ENCODE measurements at places on chromosomes 3 and 15.

- no peak for DNase-seq
Measured at GRCh38 chr3:105822171-105823123, 46.4 kb downstream of the CBLB start.

DNA sequence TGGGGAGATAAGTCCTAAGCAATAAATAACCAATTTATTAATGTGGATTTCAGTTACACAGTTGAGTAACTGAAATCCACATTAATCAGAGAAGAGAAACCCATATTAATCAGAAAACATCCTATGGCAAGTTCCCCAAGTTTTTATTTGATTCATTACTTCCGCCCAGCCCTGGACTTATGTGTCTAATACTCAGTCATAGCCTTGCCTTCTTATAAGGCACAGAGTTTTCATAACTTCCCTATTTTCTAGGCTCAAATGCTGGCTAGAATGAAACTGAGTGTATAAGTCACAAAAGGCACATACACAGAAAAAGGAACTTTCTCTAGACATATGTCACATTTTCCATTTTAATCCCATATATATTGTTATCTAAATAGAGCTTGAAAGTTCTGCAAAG lies 28.8 kb downstream of the CD47 start:
- DNase-seq = no peak

- no peak for DNase-seq
Measured at GRCh38 chr15:70034141-70034540, 63.6 kb downstream of the TLE3 start.

DNA sequence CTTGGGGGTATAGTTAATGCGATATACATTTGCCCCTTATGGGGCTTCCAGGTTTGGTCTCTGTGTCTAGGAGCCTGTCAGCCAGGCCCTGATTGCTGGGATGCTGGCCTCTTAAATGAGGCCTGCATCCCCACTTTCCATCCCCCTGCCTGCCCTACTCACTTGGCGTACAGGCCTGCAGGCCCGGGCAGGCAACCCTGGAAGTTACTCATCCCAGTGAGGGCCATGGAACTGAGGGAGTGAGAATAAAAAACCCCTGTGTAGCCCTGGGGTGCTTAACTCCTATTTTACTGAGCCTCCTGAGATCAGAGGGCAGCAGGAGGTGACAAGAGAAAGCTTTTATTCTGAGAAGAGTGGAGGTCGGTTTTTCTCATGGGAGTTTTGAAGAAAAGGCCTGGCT lies 2.0 kb downstream of the DISP2 start:
- DNase-seq = no peak

- no peak for DNase-seq
Measured at GRCh38 chr15:70094690-70095311, 2.9 kb downstream of the TLE3 start.

DNA sequence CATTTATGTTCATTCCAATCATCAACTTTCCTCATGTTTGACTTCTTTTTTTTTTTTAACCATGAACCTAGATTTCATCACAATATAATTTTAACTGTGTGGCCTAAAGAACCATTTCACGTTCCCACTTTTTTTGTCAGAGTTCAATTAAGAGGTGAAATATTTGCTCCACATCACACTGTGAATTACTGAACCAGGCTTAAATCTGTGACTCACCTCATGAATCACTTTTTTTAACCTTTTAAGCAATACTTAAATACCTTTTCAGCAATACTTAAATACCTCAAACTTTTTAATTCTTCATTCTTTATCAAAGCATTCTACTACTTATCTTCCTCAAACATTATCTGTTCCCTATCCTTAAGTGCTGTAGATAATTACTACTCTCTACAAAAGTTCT lies 137.6 kb downstream of the SI start:
- no peak for DNase-seq

DNA sequence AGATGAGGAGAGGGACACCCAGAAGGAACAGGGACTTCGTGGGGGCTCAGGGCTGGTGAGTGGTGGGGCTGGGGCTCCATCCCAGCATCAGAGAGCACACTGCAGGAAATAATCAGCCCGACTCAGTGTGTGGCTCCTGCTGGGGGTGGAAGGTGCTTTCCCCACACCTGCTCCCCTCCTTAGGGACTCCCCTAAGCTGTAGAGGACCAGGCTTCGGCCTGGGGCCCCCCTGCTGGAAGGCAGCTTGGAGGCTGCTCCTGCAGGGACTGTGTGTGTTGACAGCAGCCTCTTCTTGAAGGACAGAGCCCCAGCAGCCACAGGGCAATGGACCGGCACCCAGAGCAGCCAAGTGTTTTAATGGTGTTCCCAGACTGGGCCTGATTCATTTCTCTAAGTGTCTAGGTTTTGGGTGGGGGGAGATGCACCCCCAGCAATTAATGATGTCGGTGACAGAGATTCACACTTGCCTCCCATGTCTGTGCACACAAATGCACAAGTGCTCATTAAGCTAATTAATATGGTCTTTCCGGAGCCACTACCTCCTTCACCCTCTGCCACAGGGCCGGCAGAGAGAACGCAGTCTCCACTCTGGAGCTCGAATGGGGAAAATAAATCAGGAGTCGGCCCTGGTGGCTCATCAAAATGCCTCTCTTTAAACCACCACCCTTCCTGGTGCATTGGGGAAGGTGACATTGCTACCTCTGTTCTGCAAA lies 16.9 kb upstream of the FGD5 start:
- no peak for DNase-seq

DNA sequence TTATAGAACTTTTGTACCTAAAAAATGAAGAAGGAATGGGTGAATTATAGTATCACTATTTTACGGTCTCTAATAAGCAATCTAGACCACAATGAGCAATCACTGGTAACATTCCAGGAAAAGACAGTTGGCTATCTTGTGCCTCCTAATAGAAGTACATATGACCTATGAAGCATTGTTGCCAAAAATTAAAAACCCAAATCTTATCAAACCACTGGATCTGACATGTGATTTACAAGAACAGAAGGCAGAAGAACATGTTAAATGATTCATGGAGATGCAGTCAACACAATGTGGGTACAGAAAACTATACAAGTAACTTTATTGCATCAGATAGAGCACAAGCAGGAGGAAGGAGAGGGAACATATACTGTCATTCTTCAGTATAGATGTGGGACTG lies 14.5 kb upstream of the HYKK start:
- no peak for DNase-seq

GRCh38 chr3:115814778-115815380 lies 191.6 kb downstream of the GAP43 start:
- DNase-seq = peak; percentile 37

DNA sequence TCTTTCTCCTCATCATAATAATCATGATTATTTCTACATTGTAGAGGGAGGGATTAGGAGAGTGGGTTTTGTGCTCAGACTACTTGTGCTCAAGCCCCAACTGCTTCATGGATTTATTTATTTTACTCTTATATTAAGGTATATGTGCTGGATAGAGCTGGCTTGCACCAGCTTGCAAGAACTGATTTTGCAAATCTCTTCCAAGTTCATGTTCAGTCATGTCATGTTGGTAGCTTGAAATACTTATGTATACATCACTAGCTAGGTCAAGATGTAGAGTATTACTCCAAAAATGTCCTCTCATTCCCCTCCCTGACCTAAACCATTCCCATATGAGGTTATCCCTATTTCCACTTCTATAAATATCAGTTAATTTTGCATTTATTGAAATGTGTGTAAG lies 293.9 kb upstream of the RBMS3 start:
- no peak for DNase-seq

DNA sequence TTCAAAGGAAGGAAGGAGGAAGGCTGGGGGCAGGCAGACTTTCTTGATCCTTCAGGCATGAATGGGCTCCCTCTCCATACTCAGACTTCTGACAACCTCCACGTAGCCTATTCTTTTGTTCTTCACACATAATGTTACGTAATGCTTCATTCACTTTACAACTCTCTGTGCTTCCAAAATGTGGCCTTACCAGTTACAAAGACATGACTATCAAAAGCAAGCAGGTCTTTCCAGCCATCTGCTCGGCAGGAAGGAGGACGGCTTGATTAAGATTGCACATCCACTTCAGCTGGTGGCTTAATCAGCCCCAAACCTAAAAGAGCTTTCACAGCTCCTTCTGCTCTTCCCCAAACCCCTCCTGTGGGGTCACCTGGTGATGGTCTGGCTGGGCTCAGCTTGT lies 263.2 kb downstream of the XXYLT1 start:
- no peak for DNase-seq

GRCh38 chr3:55169161-55169560 lies 241.3 kb upstream of the LRTM1 start:
- DNase-seq = no peak

- DNase-seq = no peak
Measured at GRCh38 chr15:71484080-71484479, 326.3 kb upstream of the NR2E3 start.

DNA sequence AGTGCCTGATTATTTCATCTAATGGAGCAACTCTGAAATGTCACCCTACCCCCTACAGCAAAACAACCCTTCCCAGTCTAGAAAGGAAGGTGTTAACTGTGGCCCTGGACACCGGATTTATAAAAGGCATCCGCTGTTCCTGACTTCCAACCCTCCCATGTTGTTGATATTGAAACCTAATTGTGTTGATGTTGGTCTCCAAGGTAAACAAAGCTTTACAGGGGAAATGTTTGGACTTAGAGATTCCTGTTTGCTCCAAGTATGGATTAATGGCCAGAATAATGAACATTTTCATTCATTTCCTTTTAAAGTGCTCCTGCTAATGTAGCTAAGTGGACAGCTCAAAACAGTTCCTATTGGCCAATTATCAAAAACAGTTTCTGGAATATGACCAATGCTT lies 19.4 kb upstream of the LMCD1 start:
- DNase-seq = no peak

GRCh38 chr3:118842147-118842863 lies 192.3 kb downstream of the IGSF11 start:
- no peak for DNase-seq

GRCh38 chr15:37819191-37819590 lies 115.2 kb upstream of the TMCO5A start:
- DNase-seq = no peak

DNA sequence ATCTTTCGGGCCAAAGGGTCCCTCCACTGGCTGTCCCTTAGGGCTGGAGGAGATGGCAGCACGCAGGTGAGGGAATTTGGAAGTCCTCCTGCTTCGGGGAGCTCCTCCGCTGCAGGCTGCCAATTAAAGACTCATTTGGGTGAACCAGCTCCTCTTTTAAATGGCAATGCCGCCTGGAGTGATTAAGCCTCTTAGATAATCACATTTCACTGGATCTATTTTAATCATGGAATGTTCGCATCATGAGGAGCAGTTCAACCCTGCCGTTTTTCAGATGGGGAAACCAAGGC lies 117.9 kb downstream of the LIPC start:
- DNase-seq = no peak

DNA sequence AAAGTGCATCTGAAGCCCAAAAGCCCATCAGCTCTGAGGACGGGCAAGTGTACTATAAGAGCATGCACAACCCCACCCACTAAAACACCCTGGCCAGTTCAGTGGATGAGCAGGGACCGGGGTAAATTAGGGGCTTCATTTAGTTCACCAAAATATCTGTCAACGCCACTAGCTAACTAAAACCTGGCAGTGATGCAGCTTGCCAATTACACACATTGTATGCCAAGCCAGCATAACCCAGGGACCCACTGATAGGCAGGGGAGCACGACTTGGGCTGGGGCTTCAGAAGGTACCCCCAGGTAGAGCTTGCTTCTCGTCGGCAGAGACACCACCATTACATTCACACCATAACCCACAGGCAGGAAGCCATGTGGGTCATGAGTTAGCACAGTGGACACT lies 47.0 kb downstream of the PTPN23 start:
- no peak for DNase-seq

DNA sequence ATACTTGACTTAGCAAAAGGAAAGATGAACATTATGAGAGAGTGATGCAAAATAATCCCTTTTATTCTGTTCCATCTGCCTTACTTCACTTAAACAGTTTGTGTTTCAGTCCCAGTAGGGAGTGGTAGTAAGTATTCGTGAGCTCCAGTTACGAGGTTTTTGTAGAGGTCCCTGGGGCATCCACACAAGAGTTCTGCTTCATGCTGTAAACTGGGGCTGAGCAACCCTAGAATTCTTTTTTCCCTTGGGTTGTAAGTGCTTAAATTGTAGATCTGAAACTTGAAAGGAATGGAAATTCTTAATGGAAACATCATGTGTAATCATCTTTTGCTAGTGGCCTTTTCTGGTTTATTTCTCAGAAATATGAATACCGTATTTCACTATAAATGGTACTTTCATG lies 79.5 kb downstream of the SEMA6D start:
- no peak for DNase-seq

GRCh38 chr3:6721491-6721890 lies 139.4 kb upstream of the GRM7 start:
- DNase-seq = no peak

- DNase-seq = no peak
Measured at GRCh38 chr3:191493336-191493735, 32.4 kb downstream of the PYDC2 start.

DNA sequence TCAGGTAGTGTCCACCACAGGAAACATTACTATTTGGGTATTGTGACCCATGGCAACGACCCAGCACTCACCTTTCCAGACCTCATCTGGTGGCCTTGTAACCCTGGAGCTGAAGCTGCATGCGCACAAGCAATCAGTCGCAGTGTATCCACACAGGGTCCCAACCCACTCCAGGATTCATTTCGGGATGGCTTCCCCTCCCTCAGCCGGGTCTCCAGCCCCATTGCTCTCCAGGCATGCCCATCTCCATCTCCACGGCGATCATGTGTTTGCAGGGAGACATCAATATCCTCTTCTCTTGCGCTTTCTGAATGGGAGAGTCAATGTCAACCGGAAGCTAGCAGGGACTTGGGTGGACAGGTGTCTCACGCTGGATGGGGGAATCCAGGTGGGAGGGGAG lies 35.2 kb downstream of the GOLGA6L2 start:
- no peak for DNase-seq

GRCh38 chr15:57165992-57166391 lies 210.3 kb upstream of the CGNL1 start:
- no peak for DNase-seq

DNA sequence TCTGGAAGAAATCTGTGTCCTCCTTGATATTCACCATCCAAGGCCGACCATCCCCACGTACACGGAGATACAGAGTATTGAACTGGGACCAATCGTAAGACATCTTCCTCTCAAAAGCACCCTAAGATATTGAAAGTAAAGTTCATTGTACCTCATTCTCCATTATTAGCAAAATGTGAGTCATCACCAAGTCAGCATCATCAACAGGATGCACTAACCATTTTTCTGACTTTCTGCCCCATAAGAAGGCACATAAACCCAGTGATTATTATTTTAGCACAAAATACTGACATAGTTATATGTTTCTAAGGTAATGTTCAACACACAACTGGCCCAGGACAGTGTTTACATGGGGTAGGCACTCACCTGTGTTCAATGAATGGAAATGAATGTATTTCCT lies 7.4 kb downstream of the NDUFAF1 start:
- no peak for DNase-seq

DNA sequence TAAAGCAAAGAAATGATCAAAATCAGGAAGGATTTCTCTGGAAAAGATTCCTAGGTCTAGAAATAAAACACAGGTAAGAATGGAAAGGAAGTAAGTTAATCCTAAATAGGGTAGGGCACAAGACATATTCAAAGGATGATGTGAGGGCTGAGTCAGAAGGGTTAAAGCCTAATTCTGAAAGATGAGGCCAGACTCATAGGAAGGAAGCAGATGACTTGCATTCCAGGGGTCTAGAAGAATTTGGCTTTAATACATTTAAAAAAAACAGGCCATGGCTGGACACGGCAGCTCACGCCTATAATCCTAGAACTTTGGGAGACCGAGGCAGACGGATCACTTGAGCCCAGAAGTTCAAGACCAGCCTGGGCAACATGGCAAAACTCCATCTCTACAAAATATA lies 3.2 kb downstream of the SSR3 start:
- no peak for DNase-seq
